CD4-positive, CD25-positive, alpha-beta regulatory T cell (primary cell): ENCODE measurements at places on chromosomes 2 and 18.

DNA sequence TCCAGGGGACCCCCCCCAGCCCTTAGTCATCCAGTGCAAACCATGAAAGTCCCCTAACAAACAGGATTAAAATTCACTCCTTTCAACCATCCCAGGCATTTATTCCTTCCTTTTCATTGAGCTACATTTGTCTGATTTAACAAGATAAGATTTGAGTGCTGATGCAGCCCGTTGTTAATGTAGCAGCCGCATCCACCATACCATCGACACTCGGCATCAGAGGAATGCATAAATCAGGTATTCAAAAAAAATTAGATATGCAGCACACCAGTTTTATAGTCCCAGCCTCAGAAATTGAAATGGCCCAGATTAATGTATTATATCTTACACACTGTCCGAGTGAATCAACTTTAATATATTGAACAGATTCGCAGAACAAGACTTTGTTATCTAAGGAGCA, 676.5 kb upstream of the FANCL start:
- H3K27ac ChIP-seq, result no peak overlapping the region
- DNase-seq, result no peak
- no peaks in the 10 kb centered on the region for H3K36me3 ChIP-seq
- H3K4me3 ChIP-seq, result no peak overlapping the region
- no peaks in the 10 kb centered on the region for H3K4me1 ChIP-seq

GRCh38 chr2:112794841-112795240, 10.5 kb upstream of the IL1A start:
- H3K27ac ChIP-seq, result no peak overlapping the region
- no peak overlapping the region for H3K4me3 ChIP-seq
- H3K36me3 ChIP-seq, result no peaks in the 10 kb centered on the region
- DNase-seq, result no peak
- no peaks in the 10 kb centered on the region for H3K27me3 ChIP-seq
- H3K4me1 ChIP-seq, result no peaks in the 10 kb centered on the region

- DNase-seq, result no peak
- H3K36me3 ChIP-seq, result no peaks in the 10 kb centered on the region
- no peak overlapping the region for H3K4me3 ChIP-seq
- no peaks in the 10 kb centered on the region for H3K4me1 ChIP-seq
- no peaks in the 10 kb centered on the region for H3K27me3 ChIP-seq
- H3K27ac ChIP-seq, result no peak overlapping the region
Observed at GRCh38 chr18:76640438-76640837, 145.4 kb upstream of the ZNF516 start.

DNA sequence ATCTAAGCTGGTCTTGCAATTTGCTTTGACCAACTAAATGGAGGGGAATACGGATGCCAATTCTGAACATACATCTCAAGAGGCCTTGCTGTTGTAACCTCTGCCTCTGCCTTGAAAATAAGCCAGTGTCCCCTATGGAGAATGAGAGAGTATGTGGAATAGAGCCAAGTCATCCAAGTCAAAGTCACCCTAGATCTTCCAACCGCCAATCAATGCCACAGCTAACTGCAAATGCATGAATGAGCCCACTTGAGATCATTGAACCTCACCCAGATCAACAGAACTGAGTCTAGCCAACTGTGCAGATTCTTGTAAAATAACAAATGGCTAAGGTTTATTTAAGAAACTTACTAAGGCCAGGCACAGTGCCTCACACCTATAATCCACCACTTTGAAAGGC, 139.8 kb upstream of the TANK start:
- DNase-seq, result no peak
- no peak overlapping the region for H3K4me3 ChIP-seq
- peaks cover 9% of the 10 kb centered on the region for H3K27me3 ChIP-seq

- H3K36me3 ChIP-seq, result no peaks in the 10 kb centered on the region
- no peaks in the 10 kb centered on the region for H3K4me1 ChIP-seq
- DNase-seq, result no peak
- H3K27me3 ChIP-seq, result no peaks in the 10 kb centered on the region
Observed at GRCh38 chr2:44843641-44844310, 97.7 kb upstream of the SIX3 start.

DNA sequence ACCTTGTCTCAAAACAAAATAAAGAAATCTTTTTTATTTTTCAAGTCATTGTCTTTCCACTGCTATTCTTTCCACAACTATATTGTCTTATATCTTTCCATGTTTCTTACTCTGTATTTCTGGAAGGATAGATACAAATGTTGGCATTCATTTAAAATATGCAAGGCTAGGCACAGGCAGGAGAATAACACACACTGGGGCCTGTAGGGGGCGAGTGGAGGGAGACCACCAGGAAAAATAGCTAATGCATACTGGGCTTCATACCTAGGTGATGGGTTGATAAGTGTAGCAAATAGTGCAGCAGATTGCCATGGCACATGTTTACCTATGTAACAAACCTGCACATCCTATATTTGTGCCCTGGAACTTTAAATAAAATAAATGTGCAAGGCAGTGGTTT, 9.6 kb downstream of the MRPL30 start:
- no peaks in the 10 kb centered on the region for H3K4me1 ChIP-seq
- H3K36me3 ChIP-seq, result peaks cover 51% of the 10 kb centered on the region
- no peak overlapping the region for H3K27ac ChIP-seq
- H3K4me3 ChIP-seq, result no peak overlapping the region
- no peak for DNase-seq

- H3K4me3 ChIP-seq, result no peak overlapping the region
- H3K27me3 ChIP-seq, result no peaks in the 10 kb centered on the region
- no peak overlapping the region for H3K27ac ChIP-seq
Observed at GRCh38 chr2:9391961-9392720, 31.2 kb downstream of the ITGB1BP1 start.

DNA sequence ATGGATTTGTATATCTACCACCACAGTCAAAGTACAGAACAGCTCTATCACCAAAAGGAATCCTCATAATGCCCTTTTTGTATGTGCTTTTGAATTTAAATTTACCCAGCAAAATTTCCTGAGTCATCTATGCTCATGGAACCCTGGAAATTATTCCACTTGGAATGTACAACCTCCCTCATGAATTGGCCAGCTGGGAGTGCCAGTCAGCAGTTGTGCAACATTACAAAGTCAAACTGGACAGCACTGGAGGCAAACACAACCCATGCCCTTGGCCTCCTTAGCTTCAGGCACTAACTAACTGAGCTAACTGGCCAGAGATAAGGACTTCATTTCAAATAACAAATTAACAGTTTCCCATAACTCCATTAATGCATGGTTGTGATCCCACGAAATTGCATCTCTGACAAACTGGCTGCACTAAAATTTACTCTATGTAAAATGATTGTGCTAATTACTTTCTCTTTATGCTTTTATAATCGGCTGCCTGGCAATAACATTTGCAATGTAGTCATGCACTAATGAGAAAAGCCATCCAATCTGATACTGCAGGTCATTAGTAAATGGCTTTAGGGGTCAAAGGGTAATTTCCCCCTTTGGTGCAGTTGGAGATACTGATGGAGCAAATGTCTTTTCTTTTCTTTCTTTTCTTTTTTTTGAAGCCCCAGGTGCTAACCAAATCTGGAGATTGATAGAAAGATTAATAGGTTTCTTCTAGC, 270.5 kb downstream of the ACTR3 start:
- no peak overlapping the region for H3K4me3 ChIP-seq
- H3K36me3 ChIP-seq, result no peaks in the 10 kb centered on the region
- H3K27ac ChIP-seq, result no peak overlapping the region

- no peak overlapping the region for H3K4me3 ChIP-seq
- no peaks in the 10 kb centered on the region for H3K27me3 ChIP-seq
- DNase-seq, result no peak
- no peaks in the 10 kb centered on the region for H3K36me3 ChIP-seq
- no peak overlapping the region for H3K27ac ChIP-seq
- no peaks in the 10 kb centered on the region for H3K4me1 ChIP-seq
Observed at GRCh38 chr2:226611944-226612318, 187.7 kb downstream of the IRS1 start.
